ENCODE measurements at places on chromosomes 3 and 15. TPM values are rescaled to one million over a fixed set of nuclear protein-coding genes. Genes with fewer than 3 reads are reported as not detected.

- no peak for DNase-seq
These were observed 12.5 kb upstream of the CSPG4 start for GRCh38 chr15:75725006-75725718.

GRCh38 chr3:127823426-127823857, 1.1 kb upstream of the MGLL start:
- DNase-seq: no peak

- DNase-seq: no peak
These were observed 150.3 kb downstream of the ALCAM start for GRCh38 chr3:105516972-105517371.

The HGD gene
- polyA plus RNA-seq: 0.47 TPM

DNA sequence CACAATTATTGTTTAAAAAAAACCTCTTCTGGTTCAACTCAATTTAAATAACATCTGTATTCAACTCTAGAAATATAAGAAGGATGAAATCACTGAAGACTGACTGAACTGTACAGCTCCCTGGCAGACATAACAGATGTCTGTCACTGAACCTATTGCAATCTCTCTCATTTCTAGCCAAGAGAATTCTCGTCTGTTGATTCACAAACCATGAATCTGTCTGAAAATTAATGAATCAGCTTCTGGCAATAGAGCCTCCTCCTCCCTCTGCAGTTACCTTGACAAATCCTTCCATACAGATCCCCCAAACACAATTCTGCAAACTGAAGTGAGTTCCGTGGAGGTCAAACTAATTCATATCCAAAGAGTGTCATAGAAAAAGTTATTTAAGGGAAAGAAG, 561.4 kb downstream of the PYDC2 start:
- no peak for DNase-seq

DNA sequence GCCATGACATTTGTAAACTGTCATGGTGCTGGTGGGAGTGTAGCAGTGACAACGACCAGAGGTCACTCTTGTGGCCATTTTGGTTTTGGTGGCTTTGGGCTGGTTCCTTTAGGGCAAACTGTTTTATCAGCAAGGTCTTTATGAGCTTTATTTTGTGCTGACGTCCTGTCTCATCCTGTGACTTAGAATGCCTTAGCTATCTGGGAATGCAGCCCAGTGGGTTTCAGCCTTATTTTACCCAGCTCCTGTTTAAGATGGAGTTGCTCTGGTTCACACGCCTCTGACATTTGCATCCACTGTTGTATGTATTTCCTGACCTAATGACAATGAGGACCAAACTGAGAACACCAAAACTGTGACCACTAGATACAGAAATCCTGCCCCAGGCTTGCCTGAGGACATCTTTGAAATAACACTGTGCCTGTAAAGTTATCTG, 37.6 kb downstream of the RAB8B start:
- no peak for DNase-seq

DNA sequence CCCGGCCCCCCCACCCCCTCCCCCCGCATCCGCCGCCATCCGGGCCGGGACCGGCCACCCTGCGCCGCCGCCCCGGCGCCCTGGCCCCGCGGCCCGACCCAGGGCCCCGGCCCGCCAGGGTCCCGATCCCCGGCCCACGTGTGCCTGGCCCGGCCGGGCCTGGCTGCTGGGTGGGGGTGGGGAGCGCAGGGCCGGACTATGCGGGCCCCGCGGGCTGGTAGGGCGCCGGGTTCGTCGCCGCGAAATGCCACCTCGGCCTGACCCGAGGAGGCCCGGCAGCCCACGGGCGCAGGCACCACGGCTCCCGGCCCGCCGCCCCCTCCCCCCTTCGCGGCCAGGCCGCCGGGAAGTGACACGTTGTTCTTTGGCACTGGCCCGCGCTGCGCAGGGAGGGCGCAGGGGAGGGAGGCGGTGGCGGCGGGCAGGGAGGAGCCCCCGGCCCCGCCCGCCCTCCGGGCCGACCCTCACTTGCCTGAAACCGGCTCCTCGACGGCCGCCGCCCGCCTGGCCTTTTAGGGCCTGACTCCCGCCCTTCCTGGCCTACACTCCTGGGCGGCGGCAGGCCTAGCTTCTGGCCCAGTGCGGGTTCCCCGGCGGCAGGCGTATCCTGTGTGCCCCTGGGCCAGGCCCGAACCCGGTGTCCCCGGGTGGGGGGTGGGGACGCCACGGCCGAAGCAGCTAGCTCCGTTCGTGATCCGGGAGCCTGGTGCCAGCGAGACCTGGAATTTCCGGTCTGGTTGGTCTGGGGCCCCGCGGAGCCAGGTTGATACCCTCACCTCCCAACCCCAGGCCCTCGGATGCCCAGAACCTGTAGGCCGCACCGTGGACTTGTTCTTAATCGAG, 515 bp downstream of the EIF4G1 start:
- DNase-seq: no peak

The SERPINI2 gene
- polyA plus RNA-seq: 0.20 TPM

- no peak for DNase-seq
These were observed 25.0 kb downstream of the SLC12A8 start for GRCh38 chr3:125187599-125187910.

The TMEM212 gene
- polyA plus RNA-seq: 0.11 TPM

GRCh38 chr3:156605686-156606605, 51.0 kb upstream of the SSR3 start:
- no peak for DNase-seq

The ALDH1L1 gene
- polyA plus RNA-seq: 0.22 TPM

DNA sequence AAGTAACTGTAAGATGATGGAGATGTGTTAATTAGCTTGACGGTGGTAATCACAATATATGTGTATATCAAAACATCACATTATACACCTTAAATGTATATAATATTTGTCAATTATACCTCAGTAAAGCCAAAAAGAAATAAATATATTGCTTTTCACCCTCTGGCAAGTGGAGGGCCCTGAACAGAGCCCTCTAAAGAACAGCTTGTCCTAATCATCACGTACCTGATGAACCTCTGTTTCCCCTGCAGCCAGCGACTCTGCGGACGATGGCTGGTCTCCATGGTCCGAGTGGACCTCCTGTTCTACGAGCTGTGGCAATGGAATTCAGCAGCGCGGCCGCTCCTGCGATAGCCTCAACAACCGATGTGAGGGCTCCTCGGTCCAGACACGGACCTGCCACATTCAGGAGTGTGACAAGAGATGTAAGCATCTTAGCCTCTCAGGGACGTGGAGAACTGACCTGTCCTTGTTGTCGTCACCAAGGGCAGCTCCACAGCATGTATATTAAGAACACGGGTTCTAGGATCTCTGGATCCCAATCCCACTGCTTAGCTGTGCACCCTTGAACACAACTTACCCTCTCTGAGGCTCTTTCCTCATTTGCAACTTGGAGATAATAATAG, 6.3 kb downstream of the THBS1 start:
- no peak for DNase-seq

DNA sequence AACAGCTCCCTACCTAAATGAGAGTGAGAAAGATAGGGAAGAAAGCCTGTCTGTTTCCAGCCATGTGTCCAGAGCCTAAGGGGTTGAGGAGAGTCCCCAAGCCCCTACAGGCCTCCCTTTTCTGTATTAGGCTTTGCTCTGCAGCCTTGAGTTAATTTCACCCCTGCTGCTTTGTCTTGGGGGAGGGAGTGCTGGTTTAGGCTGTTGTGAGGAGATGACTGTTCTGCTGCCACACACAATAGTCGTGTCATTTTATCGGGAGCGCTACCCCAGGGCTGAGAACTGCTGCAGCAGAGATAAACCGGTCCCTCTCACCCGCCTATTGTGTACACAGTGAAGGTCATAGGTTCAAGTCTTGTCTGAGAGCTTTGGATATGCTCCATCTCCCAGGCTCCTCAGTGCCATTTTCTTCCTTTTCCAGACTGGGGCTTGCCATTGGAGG, 1.4 kb downstream of the ZNF609 start:
- DNase-seq: no peak

GRCh38 chr3:125310623-125311081, 64.5 kb downstream of the ZNF148 start:
- no peak for DNase-seq

The UBAP1L gene
- polyA plus RNA-seq: 4.8 TPM

- no peak for DNase-seq
These were observed 138.9 kb upstream of the SGO1 start for GRCh38 chr3:20324664-20325478.

- DNase-seq: no peak
These were observed 900.3 kb upstream of the ROBO1 start for GRCh38 chr3:80668100-80668499.

The ADGRG7 gene
- not detected for polyA plus RNA-seq

The PTH1R gene
- polyA plus RNA-seq: 10.9 TPM

- no peak for DNase-seq
These were observed 56.3 kb upstream of the CFAP20DC start for GRCh38 chr3:59106085-59106648.

- no peak for DNase-seq
These were observed 64.0 kb upstream of the PLSCR4 start for GRCh38 chr3:146314871-146315270.

DNA sequence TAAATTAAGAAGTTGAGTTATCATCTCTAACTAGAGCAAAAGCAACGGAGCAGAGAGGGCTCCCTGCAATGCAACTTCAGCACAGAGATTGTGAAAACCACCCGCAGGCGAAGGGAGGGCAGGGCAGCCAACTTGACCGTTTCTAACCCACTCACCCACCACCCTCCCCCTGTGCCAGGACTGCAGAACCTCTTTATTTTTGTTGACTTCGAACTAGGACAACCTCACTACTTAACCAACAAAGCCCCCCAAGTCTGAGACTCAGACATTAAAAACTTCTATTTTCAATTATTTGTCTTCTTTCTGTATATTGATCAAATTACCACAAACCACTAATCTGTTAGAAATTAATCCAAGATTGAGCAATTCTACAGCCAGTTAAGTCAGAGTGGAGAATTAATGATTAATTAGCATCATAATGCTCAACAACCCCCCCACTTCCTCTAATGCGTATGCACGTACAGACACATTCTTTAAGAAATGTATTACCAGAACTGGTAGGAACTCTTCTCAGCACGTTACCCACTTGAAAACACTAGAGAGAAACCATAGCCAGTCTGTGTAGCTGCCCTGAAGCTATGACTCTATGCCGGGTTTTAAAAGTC, 2.0 kb downstream of the MGLL start:
- no peak for DNase-seq

DNA sequence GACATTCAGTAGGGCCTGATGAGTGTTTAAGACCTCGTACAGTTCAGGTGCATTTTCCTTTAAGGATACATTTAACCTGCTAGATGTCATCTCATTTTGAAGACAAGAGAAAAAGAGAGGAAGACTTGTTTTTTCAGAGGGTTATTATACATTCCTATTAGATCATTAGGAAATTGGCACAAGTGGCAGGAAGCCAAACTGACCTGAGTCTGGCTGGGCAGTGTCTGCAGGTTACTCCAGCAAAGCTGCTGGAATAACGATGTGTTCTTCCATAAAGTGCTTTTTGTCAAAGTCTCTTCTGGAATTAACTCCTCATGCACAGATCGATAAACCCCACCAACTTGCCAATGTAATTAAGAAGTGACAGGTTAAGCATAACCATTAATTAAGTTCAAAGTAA, 396.4 kb upstream of the TPRG1 start:
- no peak for DNase-seq

The ZNF502 gene
- 6.1 TPM for polyA plus RNA-seq

GRCh38 chr3:168024537-168024941, 71.2 kb downstream of the GOLIM4 start:
- no peak for DNase-seq

DNA sequence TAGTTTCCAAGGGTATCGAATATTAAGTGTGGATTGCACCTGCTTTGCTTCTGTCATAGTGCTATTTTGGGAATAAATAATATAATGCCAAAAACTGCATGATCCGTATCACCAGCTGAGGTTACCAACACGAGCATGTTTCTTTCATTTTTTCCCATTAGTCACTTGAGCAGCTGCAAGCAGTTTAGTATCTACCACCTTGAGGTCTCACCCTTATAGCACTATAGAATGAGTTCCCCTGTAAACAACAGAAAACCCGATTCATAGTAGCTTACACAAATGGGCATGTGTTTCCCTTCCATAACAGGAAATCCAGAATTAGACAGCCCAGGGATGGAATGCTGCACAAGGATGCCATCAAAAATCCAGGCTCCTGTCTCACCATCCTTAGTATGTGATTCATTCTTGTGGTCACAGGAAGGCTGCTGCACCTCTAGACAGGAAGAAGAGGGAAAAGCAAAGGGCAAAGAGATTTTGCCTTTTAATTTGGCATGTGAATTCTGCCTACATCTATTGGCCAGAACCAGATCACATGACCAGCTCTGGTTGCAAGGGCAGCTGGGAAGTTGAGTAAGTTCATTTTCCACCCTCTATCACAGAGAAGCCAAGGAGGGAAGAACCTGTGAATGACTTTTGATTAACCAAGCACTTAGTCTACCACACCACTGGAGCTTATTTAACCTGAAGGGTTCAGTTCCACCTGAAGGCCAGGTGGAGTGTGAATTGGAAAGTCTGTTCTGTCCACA, 91.3 kb upstream of the SLC25A36 start:
- DNase-seq: no peak

DNA sequence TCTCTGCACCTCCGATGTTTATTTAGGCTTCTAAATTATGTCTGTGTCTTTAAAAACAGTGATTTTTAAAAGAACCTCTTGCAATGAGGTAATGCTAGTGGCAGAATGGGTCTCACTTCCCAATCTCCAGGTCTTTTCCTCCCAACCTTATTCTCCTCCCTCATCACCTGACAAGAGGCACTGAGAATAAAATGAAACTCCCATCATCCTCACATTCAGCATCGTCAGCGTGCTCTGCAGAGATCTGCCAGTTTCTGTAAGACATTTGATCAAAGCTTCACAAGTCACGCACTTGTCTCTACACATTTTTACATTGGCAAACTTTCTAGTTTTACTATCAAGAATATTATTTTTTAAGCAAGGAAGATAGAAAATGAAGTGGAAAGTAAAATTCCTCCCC, 420.5 kb downstream of the GABRB3 start:
- DNase-seq: no peak

DNA sequence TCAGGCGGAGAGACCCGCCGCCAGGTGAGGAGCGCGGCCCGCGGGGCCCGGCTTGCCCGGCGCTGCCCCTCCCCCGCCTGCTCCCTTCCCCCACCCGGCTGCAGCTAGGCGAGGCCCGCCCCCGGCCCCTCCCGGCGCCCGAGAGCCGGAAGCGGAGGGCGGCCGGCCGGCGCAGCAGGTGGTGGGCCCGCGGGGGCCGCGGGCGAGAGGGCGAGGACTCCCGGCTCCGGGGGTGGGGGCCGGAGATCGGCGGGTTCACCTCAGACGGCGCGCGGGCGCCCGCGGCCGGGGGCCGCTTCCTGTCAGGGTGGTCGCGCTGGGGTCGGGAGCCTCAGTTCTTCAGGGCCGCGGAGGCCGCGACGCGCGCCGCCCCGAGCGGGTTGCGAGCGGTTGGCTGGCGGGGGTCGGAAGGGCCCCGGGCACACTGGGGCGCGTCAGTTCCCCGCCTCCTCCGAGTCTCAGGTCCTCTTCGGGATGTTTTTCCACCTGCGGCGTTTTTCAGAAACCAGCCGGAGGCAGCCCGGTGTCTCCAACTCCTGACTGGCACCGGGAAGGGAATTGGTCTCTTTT, 395 bp downstream of the ZFAND6 start:
- DNase-seq: no peak

GRCh38 chr15:63080634-63081250, 38.2 kb downstream of the TPM1 start:
- no peak for DNase-seq

GRCh38 chr3:32321095-32321790, 70.4 kb upstream of the CMTM7 start:
- no peak for DNase-seq

GRCh38 chr15:75647370-75648155, at the start of gene SNX33:
Gene SNX33 (plus strand): TSS chr15:75647912. CDS start chr15:75649103, 1,191 bp downstream.
- peak; percentile 68 for DNase-seq
